Kidney (tissue), 22 donors: ENCODE measurements at places on chromosomes 1 and 21. TPM values are rescaled to one million over a fixed set of nuclear protein-coding genes. Genes with fewer than 3 reads are reported as not detected.

GRCh38 chr1:84712276-84712874 is 22.1 kb upstream of the SSX2IP start:
- no peak for DNase-seq

GRCh38 chr1:157968946-157969345 is 24.5 kb upstream of the KIRREL1 start:
- DNase-seq: no peak

DNA sequence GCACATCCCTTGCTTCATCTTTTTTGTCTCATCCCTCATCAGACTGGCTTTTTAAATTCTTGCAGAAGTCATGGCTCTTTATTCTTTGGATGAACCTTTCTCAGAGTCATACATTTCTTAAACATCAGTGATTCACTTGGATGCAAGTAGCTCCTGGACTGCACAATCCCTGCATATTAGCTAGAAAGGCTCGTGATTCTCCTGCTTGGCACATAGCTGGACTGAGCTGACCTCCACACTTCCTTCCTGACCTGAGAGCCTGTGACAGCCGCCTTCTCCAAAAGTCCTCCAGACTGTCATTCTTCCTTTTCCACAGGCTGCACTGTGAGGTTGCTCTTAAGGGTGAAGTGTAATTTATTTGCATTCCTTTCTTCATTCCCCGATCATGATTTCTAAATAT is 109.4 kb downstream of the RGL1 start:
- DNase-seq: no peak

GRCh38 chr1:165695031-165695430 is 3.3 kb downstream of the ALDH9A1 start:
- no peak for DNase-seq

GRCh38 chr1:165445388-165445787 is 462 bp upstream of the RXRG start:
- no peak for DNase-seq

- no peak for DNase-seq
Observed at GRCh38 chr1:200861937-200862647, 10.7 kb upstream of the GPR25 start.

DNA sequence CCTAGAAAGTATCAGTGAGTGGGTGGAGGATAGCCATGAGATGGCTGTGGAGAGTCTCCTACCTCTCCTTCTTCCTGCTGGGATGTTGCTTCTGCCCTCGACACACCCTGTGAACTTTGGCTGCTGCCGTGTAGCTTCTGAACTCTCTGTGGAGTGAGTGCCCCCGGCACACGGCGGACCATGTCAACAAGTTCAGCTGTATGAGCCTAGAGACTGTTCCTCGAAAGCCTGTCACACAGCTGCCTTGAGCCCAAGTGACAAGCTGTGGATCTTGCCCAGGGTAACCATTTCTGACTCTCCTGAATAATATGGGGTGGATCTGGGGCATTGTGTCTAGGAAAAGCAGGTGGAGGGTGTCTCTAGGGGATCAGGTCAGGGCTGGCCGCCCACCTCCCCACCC is 143.2 kb downstream of the NOS1AP start:
- DNase-seq: no peak

GRCh38 chr1:173432331-173432730 is 44.8 kb upstream of the PRDX6 start:
- no peak for DNase-seq

DNA sequence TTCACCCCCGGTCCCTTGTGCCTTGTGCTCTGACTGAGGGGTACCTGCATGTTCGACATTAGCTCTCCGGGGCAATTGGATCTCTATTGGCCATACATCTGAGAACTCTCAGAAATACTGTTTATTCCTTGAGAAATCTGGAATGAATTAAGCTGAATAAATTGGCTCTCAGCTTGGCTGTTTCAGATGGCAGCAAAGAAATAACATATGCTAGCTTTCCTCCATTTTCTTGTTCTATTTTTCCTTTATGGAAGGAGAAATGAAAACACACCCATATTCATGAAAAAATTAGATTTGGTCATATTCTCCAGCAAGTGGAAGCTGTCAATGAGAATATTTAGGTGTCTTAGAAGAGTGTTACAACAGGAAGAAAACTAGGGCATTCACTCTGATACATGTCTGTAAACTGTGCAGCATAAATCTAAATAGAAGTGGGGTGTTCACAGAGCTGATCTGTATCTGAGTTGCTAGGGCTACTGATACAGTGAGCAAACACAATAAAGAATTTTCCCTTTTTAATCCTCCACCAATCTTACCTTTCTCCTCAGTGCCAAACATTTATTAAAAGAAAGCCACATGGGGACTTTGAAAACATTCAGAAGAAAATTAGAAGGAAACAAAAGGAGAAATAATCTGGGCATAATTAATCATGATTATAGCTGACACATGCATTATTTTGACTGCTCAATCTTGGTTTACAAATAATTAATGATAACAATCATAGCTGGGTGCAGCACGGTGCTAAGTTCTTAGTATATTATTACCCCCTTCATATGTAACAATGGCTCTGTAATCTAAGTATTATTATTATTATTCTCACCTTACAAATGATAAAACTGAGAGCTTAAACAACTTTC is 671.9 kb upstream of the USP24 start:
- peak; percentile 24 for DNase-seq

DNA sequence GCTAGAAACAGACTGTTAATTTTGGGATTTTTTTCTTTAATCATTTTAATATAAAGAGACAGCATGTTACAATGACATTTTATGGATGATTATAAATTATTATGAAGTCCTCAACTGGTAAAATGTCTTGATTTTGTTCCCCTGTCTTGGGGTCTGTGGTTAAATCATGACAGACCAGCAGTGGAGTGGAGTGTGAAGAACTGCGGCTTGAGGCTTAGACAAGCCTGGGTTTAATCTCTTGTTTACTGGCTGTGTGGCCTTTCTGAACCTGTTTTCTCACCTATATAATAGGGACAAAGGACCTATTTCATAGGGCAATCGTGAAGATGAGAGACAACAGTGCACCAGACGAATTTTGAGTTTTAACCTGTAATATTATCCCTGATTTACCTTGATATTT is 1.8 kb upstream of the UMODL1 start:
- DNase-seq: no peak

- no peak for DNase-seq
Observed at GRCh38 chr1:194355488-194356106, 1169.2 kb upstream of the B3GALT2 start.

DNA sequence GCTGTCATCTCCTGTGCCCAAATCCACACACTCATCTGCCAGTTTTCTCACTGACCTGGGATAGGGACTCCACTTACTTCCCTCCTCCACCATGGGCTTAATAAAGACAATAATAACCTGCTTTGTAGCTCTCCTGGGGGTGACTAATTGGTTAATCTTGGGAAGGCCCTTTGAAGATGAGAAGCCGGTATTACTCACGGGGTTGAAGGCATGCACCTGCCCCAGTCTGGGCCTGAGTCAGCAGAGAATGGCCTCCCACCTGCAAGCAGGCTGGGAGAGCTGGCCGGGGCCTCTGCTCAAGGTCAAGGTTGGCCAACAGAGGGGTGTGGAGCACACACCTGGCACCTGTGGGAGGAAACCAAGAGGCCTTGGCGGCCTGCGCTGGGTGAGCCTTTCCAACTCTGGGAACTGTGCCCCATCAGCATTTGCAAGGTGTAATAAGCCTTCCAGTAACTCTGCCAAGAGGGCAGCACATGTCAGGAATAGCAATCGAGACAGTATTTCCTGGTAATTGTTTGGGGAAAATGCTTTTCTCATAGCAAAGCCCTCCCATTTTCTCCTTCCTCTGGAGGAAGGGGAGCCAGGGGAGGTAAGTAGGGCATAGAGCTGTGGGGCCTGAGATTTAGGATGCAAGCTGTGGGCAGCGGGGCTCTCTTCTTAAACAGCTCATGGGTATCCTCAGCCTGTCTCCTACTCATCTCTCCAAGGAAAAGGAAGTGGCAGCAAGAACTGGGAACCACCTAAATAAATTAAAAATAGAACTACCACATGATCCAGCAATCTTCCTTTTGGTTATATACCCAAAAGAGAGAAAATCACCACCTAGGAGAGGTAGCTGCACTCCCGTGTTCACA is 49.0 kb downstream of the TOMM20 start:
- no peak for DNase-seq

DNA sequence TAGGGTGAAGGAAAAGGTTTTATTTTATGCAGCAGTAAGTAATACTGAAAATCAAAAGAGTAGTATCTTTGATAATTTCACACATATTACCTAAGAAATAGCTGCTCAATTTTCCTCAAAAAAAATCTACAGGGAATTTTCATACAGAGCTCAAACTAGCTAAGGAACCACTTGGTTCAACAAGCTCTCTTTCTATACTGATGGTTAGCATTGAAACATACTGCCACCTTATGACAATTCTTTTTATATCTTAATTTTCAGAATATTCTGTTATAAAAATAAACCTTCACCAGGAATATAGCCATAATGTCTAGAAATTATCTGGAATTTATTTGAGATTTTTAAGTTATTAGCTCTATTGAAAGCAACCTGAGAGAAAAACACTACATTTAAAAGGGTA is 142.1 kb downstream of the DPYD start:
- no peak for DNase-seq

DNA sequence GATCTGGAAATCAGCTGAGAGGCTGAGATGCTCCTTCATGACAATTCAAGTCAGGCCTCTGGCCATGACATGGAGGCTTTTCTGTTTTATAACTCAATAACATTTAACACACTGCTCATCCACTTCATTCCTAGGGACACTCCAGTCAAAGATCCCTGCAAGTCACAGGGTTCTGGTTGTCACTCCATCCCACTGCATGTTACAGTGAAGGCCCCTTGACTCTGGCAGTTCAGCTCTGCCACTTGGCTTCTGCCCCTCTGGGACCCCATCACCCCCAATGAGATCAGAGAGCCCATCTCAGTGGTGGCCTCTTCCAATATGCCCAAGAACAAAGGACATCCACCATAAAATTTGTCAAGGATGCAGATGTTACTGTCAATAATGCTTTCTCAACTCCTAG is 10.0 kb upstream of the FAM110D start:
- DNase-seq: no peak

DNA sequence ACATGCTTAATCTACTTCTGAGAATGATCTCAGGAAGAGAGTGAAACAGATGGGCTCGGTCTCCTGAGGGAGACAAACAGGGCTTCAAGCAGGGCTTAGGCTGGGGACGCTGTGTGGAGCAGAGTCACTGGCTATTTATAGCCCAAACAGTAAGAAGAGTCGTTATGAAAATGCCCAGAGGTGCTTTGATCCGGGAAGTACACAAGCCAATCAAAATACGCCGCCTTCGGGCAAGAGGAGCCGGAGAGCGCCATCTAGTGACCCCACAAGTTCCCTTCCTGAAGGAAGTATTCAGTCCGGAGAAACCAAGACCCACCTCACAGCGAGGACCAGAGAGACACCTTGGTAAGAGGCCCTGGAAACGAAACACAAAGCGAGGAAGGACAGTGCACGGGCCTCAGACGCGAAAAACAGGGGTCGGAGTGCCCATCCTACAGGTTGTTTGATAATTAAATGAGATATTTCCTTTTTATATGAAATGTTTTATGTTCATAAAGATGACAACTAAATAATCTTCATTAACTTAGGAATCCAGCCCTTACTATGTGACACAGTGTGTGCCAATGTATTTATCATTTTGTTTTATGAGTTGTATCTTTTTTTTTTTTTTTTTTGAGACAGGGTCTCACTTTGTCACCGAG is 25.0 kb upstream of the SCCPDH start:
- peak; percentile 85 for DNase-seq

DNA sequence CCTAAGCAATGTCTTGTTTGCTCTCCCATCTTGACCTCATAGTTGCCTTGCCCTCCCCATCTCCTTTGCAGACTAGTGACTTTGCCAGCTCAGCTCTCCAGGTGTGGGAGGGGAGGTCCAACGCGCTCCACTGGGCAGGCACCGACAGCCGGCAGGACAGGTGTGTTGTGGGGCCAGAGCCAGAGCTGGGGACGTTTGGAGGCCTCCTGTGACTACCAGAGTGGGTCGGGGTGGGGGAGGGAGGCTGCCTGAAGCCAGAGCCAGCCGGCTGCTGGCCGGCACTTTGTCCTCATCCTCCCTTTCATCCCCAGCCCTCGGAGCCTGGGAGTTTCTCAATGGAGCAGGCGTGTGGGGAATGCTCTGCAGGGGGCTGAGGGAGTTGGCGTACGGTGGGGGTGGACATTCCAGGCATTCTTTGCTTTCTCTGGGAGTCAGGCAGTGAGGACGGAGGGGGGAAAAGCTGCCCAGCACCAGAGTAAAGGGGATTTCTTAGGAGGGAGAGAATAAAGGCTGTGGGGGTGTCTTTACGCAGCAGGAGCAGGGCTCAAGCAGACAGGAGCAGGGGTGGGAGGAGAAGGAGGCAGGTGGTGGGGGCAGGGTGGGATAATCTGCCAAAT is 20.2 kb downstream of the NUAK2 start:
- peak; percentile 97 for DNase-seq

- DNase-seq: no peak
Observed at GRCh38 chr1:173424782-173425407, 52.2 kb upstream of the PRDX6 start.

DNA sequence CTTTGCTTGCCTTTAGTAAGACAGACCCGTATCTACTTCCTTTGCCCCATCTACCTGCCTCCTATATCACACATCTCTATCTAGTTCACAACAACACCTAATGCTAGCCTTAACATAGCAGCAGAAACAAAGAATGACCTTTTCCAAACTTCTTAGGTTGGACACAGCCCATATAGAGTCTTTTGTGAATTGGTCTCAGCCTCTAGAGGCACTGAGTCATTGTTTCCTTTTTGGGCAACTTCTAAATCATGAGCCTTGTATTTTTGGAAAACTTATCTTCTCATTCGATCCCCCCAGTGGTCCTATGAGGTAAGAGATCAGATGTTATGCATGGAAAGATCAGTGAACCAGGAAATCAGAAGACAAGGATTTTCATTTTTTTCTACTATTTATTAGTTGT is 679.4 kb upstream of the USP24 start:
- DNase-seq: no peak

GRCh38 chr1:27569506-27570291 is 34.2 kb downstream of the AHDC1 start:
- peak; percentile 83 for DNase-seq

DNA sequence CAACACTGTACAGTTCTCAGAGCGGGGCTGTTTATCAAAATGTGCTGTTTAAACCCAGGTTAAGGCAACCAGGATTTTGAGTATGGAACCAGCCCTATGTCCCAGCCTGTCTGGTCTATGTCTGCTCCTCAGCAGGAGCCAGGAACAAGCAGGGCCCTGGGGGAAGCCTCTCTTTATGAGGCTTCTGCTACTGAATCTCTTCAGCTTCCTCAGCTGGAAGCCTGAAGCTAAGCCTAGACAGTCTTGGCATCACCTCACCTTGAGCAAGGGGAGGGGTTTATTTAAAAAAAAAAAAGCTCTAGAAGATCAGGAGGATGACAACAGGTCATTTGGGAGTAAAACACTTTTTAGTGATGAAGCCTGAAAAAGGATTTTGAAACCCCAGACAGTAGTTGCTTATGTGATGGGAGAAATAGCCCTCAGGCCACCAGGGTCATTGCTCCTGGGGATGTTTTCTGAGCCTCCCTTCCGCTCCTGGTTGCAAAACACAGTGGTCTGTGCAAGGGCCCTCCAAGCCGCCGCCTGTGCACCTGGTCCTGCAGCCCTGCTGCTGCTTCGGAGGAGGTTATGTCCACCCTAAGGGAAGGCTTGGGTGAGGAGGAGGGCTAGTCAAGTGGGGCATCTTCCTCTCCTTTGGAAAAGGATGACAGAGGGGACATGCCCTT is 21.8 kb upstream of the GRHL3 start:
- no peak for DNase-seq

- peak; percentile 54 for DNase-seq
Observed at GRCh38 chr1:172719694-172720138, 60.8 kb downstream of the FASLG start.

Gene EXO5
- polyA plus RNA-seq: 4.3 TPM

Gene TTLL7
- 2.3 TPM for polyA plus RNA-seq

Gene TTC34
- 0.15 TPM for polyA plus RNA-seq
